ENCODE measurements at places on chromosomes 11 and 22.

DNA sequence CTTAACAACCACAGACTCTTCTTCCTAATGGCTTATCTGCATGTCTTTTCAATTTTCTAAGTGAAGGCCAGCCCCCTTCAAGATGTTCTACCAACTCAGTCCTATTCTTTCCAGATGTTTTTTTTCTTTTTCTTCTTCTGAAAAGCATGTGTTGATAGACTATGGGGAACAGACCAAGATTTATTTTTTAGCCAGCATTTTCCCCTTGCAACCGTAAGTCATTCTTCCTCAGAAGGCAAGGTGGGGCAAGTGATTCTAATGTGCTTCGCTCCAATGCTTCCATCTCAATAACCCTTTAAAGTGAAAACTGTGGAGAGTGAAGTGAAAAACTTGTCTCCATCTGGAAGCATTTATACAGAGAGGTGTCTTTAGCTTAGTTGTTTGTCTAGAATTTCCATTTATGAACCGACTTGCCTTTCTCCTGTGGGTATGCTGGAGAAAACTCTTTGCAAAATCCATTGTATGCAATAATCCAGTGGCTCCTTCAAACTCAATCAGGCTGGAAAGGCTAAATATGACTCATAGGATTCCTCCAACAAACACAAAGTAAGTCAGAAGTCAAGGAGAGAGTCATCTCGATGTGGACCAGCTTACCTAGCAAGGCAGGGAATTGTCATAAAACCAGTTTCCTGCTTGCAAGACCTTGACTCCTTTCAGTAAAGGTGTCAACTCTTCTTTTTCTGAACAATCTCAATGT lies 83.7 kb downstream of the MAML2 start:
- DNase-seq: no peak

DNA sequence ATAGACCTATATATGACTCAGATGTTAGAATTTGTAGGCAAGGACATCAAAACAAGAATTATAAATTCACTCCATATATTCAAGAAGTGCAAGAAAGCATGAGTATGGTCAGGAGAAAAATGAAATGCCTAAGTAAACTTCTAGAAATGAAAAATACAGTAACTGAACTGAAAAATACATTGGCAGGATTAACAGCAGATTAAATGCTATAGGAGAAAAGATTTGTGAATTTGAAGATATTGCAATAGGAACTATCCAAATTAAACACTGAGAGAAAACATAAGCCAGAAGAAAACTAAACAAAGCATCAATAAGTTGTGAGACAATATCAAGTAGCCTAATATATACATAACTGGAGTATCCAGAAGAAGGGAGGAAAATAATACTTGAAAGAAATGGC lies 46.6 kb upstream of the TMEM45B start:
- DNase-seq: no peak

DNA sequence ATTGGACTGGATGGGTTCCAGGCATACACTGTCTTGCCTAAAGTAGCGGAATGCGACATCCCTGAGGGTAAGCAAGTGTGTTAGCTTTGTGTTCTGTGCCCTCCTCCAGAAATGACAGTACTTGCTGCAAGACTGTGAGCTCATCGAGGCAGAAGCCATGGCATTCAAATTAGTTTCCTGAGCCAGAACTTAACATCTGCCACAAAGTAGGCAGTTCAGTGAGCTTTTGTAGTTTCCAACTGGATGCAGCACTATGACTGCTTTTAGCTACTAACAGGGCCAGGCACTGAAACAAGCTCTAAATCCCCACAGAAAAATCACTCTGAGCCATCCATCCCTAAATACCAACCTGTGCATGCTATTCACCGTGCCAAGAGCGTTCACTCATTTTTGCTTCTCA lies 1.2 kb upstream of the FAR1 start:
- DNase-seq: no peak

- no peak for DNase-seq
Observed at GRCh38 chr11:4464216-4465159, 15.4 kb downstream of the OR52K2 start.

DNA sequence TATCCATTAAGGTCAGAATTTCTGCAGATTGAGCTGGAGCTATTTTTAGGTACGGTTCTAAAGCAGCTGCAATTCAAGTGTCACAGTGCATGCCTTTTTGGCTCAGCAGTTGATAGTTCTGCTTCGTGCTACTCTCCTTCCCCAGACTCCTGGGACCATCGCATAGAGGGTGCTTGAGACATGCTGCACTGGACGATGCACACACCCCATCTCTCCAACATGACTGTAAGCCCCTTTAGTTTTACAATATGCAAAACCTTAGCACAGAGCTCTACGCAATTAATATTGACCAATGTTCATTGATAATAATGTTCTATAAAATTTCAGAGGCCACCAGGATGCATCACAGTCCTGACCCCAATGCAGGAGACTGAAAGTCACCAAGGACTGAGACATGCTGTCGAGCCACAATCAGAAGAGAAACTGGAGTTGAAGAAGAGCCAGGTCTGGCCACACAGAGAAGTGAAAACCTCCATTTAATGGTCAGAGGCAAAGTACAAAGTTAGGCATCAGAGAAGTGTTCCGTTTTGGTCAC lies 120.9 kb upstream of the ZC3H12C start:
- no peak for DNase-seq

DNA sequence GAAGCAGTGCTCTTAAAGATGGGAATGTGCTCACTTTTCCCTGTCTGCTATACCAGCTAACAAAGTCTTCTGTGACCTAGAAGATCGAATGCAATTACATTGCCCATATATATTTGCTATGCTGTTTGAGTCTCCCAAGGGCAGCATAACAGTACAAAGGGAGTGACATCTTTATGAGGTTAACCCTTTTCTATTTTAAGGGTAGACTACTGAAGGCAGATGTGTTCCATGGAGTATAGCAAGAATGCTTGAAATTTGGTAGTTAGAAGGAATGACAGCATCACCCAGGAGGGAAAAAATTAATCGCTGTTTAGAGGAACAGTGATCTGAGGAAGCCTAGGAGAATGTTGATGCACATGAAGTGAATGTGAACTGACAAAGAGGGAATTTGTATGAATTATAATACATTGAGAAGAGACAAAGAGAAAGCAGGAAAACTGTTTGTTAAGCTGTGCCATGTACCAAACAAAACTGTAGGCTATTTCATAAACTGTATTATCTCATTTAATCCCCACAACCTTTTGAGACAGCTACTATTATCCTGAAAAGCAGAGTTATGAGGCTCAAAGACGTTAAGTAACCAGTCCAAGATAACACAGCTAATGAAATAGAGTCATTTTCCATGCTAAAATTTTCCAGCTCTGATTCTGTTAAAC lies 13.0 kb downstream of the MAML2 start:
- DNase-seq: no peak

- no peak for DNase-seq
Observed at GRCh38 chr22:48670731-48671130, 1156.9 kb downstream of the BRD1 start.

GRCh38 chr22:38881464-38881871 lies 9.5 kb upstream of the CBX6 start:
- no peak for DNase-seq

- no peak for DNase-seq
Observed at GRCh38 chr11:30291331-30291730, 31.6 kb upstream of the ARL14EP start.

GRCh38 chr11:119741369-119742262 lies 12.6 kb upstream of the NECTIN1 start:
- peak; percentile 44 for DNase-seq

DNA sequence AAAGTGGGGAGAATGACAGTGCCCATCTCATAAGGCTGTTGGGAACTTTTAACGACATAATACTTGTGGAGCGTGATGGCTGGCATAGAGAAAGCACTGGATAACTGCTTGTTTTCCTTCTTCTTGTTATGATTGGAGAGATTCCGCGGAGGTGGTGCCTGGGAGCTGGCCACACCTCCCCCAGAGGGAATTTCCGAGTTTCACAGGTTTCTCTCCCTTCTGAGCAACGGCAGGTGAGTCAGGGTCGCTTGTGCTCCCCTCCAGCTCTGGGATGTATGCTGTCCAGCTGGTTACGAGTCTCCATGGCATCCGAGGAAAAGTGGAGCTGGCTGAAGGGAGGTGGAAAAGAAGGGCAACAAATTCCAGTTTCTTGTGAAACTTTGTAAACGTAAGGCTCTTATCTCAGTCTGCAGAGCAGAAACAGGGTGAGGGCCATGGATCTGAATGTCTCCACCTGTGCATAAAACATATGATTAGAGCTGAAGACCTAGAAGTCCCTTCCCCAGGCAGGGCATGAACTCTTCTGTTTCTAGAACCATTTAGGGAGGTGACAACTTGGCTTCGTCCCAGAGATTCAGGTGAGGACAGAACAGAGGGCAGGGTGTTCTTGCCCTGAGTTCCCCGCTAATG lies 10.0 kb upstream of the PLET1 start:
- DNase-seq: no peak

GRCh38 chr22:45009606-45010531 lies at the start of gene PHF21B:
Gene PHF21B, minus strand, starts transcription at chr22:45010005. Its CDS starts 456 bp downstream, at chr22:45009549.
- no peak for DNase-seq

- no peak for DNase-seq
Observed at GRCh38 chr22:19152942-19153883, 3.1 kb upstream of the GSC2 start.

- DNase-seq: no peak
Observed at GRCh38 chr11:102177126-102177525, 66.9 kb downstream of the YAP1 start.

- DNase-seq: no peak
Observed at GRCh38 chr11:125407046-125407445, 89.0 kb downstream of the FEZ1 start.

DNA sequence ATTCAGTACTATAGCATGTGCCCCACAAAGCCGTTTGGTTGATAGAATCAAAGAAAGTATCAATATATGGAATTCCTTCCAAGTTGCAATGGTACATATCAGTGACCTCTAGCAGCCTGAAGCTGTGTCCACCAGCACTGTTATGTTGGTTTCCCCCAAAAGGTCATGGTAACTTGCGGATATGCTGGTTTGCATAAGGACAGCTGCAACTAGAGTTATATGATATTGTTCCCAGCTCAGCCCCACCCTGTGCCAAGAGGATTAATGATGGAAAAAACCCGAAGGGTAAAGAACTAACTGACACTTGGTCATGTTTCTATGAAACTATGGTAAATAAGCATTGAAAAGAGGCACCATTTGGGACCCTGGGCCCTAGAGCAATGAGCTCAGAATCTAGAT lies 93.5 kb downstream of the PDHX start:
- no peak for DNase-seq

DNA sequence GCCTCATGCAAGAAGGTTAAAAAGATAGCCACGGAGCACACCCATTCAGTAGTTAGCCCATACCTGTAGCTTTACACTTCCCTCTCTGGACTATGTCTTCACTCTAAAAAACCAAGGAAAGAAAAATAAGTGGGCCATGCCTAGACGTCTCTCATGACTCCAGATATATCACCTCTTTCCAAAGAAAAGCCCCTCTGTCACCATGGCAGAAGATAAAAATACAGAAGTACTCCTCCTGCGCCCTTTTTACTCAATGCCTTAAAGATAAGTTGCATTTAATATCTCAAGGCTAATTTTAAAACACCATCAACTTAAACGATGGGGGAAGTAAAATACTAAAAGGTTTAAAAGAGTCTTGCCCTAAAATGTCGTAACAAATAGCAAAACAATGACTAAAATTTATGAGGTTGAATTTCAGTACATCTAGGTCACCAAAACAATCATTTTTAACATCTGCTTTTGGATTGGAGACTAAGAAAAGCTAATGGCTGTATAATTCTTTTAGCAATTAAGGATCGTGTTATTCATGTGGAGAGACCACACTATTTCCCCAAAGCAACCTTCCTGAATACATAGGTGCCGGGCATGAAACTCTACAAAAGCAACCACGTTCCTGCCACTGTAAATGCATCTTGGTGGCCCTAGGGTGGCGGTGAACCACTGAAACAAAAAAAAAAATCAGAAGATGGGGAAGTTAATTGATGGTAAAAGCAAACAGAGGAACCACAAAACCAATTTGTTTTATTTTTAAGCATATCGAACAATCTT lies 46.0 kb downstream of the CELF1 start:
- DNase-seq: no peak

DNA sequence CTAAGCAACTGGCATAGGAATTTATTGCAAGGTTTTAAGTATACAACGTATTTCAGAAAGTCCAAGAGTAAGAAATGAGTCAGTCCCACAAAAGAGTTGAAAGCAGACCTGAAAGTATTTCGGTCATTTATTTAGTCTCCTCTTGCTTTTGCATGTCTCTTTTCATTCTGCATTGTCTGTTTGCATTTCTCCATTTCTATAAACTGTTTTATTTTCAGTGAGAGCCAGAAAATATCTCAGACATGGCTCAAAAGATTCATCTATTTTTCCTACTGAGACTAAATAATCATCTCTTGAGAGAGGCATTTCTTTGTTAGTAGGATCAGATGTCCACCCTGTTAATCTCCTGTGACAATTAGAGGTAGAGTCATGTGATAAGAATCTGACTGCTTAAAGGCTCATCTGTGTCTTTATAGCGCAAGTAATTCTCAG lies 219.1 kb upstream of the CCDC179 start:
- no peak for DNase-seq

GRCh38 chr11:44003736-44004451 lies 43.9 kb upstream of the ACCSL start:
- no peak for DNase-seq

All from activated CD4-positive, alpha-beta T cell treated with anti-CD3 and anti-CD28 coated beads, Interleukin-2, amount 50 U/mL, for 4 hours (primary cell).